ENCODE measurements at places on chromosomes 6 and 20.

DNA sequence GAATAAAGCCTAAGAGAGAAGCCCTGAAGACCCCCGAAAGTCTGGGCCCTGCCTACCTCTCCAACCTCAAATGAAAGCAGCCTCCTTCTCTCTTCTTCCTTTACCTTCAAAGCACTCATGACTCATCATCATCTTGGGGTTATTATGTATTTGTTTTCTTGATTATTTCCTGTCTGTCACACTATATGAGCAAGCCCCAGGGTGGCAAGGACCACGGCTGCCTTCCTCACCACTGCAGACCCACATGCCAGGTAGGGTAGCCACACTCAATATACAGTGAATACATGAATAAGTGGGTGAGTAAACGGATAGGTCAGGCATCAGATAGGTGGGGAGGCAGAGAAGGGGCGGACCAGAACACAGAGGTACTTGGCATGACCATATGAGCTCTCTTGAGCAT, 8.8 kb downstream of the WFDC3 start:
- DNase-seq = no peak

DNA sequence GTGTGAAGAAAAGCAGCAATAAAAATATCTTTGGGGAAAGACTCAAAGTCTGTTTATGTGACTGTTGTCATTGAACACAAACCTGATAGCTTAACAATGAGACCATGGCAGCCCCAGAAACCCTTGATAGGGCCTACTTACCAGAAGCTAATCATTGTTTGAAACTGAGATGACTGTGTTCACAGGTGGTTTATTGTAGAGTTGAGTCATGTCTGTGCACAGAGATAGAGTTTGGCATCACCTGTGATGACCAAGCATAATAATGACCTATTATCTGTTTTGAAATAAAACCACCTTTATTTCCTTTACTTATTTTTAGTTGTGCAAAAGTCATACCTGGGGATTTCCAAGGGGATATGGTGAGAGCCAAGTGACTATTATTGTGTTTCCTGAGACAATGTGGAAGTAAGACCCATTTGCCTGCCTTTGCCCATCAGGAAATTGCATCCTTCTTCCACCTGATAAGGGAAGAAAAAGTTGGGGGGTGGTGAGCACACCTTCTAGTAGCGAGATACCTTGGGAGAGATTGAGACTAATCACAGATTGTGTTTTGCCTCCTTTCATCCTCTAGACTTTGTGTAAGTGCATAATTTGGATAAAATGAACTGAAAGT, 456.9 kb upstream of the JAG1 start:
- no peak for DNase-seq

GRCh38 chr20:6685626-6686025, 81.9 kb upstream of the BMP2 start:
- DNase-seq = no peak

- no peak for DNase-seq
These were observed 303.4 kb downstream of the THBS2 start for GRCh38 chr6:168949981-168950857.

DNA sequence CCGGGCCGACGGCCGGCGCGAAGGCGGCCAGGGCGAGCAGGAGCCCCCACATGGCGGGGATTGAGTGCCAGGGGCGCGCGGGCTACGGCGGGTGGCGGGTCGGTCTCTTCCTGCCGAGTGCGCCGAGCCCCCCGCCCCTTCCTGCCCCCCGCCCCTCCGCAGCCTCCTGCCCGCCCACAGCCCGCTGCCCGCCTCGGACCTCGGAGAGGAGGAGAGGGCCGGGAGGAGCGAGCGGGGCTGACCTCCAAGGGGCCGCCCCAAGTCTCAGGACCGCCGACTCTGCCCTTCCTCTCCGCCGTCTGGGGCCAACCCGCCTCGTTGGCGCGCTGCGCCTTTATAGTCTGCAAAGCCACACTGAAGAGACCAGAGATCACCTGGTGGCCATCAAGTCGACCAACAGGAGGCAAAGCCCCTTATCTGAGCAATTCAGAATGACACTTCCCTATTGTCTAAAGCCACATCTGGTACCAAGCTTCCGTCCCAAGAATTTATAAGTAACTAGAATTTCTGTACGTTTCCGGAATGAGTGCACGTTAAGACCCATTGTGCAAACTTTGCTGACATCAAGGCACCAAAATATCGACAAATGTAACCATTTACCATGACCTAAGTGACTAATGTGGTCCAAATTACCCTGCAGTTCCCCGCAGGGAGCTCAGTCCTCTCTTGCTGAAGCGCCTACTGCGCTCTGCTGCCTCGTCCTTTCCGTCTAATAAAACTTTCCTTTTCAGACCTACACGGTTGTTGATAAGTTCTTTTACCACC, at the start of gene CPXM1:
CPXM1 (minus strand) TSS at position 107 of the 765 bp plus-strand sequence; CDS start at position 52, 55 bp downstream.
- DNase-seq = peak; percentile 45

DNA sequence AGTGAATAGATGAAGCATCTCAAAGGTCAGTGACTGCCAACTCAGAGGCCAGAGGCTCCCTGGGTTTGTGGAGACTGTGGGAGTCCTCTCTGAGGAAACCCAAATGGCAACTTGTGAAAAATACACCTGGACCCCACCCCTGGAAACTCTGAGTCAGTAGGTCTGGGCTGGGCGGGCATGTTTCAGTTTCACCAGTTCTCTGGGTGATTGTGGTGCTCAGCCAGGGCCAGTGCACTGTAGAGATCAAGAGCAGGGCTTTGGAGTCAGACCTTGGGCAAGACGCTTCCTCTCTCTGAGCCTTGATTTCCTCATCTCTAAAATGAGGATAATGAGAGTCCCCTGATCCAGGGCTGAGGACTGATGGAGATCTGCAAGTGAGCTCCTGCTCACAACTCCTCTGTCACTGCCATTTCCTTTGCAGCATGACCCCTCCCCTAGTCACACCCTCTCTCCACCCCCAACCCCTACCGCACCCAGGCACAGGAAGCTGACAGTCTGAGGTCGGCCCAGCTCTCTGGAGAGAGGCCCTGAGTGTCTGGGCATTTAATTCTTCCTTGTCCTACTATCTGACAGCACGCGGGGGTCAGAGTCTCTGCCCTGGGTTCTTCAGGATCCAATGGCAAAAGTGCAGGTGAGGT, 5.1 kb downstream of the DEF6 start:
- no peak for DNase-seq

- no peak for DNase-seq
These were observed 6.9 kb downstream of the BANF2 start for GRCh38 chr20:17706632-17707031.

DNA sequence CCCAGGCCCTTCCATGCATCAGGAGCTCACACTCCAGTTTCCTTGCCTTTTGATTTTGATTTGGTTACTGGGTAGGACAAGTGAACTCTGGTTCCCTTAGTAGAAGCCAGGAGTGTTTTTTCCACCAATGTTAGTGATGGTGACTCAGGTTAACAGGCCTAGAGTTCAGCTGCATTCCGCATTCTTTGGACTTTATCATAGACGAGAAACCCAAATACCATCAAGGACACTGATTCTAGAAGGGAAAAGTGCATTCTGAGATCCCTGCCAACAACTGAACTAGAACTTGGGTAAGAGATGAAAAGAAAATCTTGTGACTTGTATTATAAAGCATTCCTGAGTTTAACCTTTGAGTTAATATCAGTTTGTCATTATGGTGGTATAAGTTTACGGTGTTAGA, 8.9 kb downstream of the GSS start:
- no peak for DNase-seq

DNA sequence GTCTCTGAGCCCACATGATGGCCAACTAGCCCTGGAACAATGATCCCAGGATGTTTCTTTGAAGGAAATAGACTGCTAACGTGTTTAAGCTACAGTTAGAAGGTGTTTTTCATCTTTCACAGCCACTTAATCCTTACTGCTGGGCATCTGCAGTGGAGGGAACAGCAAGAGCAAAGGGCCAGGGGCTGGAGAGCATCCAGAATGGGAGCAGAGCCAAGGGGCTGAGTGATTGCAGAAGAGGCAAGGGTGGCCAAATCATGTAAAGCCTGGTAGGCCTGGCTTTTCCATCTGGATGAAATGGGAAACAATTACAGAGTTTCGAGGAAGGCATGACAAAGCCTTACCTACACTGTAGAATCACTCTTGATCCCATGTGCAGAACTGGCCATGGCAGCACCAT, 18.7 kb upstream of the LAMP5 start:
- no peak for DNase-seq

All from NCI-H748 treated with DMSO at 0.1 percent for 48 hours (cell line).